ENCODE measurements at places on chromosomes 7 and 10.

DNA sequence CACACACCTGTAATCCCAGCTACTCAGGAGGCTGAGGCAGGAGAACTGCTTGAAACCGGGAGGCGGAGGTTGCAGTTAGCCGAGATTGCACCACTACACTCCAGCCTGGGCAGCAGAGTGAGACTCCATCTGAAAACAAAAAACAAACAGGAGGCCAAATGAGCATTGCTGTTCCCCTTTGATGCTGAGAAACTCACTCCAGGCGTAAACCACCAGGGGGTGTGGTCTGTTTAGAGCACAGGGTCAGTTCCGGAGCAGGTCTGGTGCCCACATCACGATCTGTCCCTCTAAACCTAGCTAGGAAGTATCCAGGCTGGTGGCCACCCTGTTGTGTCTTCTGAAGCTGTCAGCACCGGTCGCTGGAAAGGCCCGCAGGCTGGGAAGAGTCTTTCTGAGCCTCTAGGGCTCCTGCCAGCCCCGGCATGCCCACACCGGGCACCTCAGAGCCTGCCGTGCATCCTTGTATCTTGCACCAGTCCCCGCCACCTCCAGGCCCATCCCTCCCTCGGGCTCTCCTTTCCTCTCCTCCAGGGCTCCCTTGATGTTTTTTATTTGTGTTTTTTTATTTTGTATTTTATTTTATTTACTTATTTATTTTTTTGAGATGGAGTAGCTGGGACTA is 66.3 kb upstream of the SH2B2 start:
- peak; percentile 31 for DNase-seq

- no peak for DNase-seq
These were observed 102.3 kb downstream of the SRPK2 start for GRCh38 chr7:105286441-105286840.

GRCh38 chr10:90775351-90776028 is 82.3 kb downstream of the HTR7 start:
- DNase-seq, result no peak

DNA sequence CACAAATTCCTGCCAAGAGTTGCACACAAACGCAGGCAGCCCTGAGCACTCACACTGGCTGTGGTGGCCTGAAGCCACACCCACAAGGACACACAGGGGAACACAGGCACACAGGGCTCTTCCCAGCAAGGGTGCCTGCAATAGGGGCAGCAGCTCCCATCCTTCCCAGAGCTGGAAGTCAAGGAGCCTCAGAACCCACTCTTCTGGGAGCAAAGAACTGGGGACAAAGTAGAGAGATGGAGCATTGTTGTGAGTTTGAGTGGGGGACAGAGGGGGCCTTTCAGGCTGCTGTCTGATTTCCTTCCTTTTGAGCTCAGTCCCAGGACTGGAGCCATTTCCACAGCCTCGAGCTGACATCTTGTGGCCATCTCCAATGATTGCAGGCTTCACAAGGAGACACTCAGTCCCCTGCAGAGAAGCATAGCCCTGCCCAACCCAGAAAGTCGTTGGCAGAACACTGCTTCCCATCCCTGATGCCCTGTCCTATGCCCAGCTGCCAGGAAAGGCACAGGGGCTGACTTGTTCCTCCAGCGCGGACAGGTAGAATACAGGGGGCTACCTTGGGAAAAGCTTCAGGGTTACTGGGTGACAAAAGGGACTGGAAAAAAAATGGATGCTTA is 34.4 kb upstream of the SLF2 start:
- peak; percentile 83 for DNase-seq

DNA sequence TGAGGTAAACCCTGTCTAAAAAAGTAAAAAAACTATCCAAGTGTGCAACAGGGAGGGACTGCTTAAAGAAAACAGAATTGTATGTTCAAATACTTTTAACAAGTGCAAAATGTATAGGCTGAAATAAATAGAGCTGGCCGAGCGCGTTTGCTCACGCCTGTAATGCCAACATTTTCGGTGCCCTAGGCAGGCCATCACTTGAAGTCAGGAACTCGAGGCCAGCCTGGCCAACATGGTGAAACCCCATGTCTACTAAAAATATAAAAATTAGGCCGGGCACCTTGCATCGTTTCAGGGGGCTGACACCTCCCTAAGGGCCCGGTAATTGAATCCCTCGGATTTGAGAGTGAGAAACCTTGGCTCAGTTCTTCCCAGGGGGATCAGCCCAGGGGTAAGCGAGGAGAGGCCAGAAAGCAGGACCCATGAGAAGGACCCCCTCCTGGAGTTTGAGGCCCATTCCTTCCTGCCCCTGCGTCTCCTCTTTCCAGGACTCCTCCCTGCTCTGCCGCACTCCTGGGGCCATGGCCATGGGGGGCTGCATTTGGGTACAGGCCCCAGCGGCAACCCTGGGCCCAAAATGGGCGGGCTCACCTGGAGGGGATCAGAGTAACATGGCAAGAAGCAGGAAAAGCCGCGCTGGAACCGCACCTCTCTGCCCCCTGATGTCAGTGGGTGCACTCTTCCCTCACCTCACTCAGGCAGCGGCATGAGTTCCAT is 75.5 kb upstream of the TMEM248 start:
- no peak for DNase-seq

GRCh38 chr10:48511875-48512231 is 93.0 kb downstream of the ARHGAP22 start:
- no peak for DNase-seq

- DNase-seq, result peak; percentile 27
These were observed 431.2 kb upstream of the IGFBP3 start for GRCh38 chr7:46352004-46352954.

DNA sequence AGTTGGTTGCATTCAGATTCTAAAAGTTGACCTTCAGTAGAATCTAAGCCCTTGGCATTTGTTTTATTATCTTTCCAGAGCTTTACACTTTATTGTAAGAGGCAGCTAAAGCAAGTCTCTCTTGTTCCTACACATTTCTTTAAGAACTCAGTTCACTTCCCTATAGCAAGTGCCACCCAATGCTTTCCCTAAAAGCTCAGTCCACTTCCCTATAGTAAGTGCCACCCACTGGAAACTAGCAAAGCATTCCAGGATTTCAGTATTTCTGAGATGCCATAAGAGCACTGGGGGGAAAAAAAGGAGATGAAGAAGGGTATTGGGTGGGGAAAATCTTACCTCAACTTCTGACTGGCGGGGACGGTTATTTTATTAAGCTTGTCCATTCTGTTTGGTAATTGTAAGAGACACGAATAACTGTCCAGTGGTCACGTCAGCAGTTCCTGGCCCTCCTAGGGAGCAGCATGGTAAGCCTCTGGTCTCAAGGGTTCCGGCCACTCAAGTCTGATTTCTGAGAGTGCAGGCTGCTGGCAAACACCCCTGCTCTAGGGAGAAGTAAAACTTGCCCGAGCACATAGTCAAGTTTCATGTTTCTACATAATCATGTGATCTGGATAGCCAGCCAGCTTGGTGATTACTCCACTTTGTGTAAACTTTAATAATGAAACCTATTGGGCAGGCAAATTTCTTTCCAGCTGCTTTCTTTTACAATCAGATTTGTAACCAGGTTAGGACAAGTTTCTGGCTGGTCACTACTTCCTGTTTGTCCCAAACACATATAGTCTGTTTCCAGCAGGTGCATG is at the start of gene BLNK:
Gene BLNK (minus strand): TSS at position 554 of the 800 bp plus-strand sequence. CDS start 171 bp downstream, at position 383.
- no peak for DNase-seq

GRCh38 chr7:86592185-86592584 is 51.5 kb upstream of the GRM3 start:
- DNase-seq, result no peak

DNA sequence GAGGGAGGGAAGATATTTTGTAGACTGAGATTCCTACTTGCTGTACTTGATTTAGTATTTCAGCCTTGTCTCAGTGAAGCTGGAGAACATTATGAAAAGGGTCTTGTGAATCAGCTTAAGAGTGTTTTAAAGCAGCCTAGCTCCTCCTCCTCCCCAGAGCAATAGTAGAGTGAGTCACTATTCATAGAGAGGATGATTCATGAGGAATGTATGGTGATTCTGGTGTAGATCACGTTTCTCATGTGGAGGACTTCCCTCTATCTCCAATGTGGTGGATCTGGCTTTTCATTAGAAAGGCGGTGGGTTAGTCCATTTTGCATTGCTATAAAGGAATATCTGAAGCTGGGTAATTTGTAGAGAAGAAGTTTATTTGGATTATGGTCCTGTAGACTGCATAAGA is 340.1 kb upstream of the CHRM2 start:
- no peak for DNase-seq
